ENCODE measurements at places on chromosomes 3 and 15.

DNA sequence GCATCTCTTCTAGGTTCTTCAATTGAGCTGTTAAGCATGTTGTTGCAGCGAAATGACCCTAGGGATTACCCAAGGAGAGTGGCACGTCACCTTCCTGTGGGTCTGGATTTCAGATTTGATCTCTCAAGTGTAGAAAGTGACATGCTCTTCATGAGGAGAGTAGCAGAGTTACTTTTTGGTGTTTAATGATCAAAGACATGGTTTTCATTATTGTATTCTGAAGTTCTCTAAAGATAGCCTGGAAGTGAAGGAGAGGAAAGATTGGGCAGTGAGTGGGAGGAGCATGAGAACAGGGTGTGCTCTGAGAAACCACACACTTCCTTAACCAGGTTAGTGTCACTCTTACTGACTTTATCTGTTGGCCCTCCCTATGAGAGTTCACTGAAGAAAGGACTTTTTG lies 153.6 kb downstream of the AKAP13 start:
- no peak for DNase-seq

- DNase-seq: no peak
Measured at GRCh38 chr3:152051501-152052404, 178.3 kb downstream of the SUCNR1 start.

GRCh38 chr15:67836955-67837354 lies 2.9 kb downstream of the RNU6-1 start:
- DNase-seq: no peak

GRCh38 chr3:72797773-72798543 lies 50.3 kb downstream of the SHQ1 start:
- DNase-seq: no peak

- no peak for DNase-seq
Measured at GRCh38 chr3:30439451-30440053, 166.8 kb upstream of the TGFBR2 start.
